HCT116 (cell line): ENCODE measurements at places on chromosomes 6 and 20. TPM values are rescaled to one million over a fixed set of nuclear protein-coding genes. Genes with fewer than 3 reads are reported as not detected.

The CRISP2 gene
- not detected for total RNA-seq

The TPD52L1 gene
- 64.1 TPM for total RNA-seq

GRCh38 chr6:75098709-75099108, 107.1 kb downstream of the COL12A1 start:
- peak; percentile 47 for DNase-seq
- H3K27me3 ChIP-seq: no peaks in the 10 kb centered on the region
- peaks cover 21% of the 10 kb centered on the region for H3K4me1 ChIP-seq
- no peak overlapping the region for H3K4me3 ChIP-seq

GRCh38 chr6:149458806-149459205, 26.0 kb downstream of the ZC3H12D start:
- H3K36me3 ChIP-seq: no peaks in the 10 kb centered on the region
- no peaks in the 10 kb centered on the region for H3K27me3 ChIP-seq
- no peak overlapping the region for H3K4me3 ChIP-seq
- no peak for DNase-seq
- H3K27ac ChIP-seq: no peak overlapping the region

GRCh38 chr6:24859132-24859531, 60.4 kb upstream of the ARMH2 start:
- no peak for DNase-seq
- no peak overlapping the region for H3K27ac ChIP-seq
- H3K4me3 ChIP-seq: no peak overlapping the region
- peaks cover 7% of the 10 kb centered on the region; the same call in 1 of the 2 replicates for H3K27me3 ChIP-seq

GRCh38 chr6:169087443-169088041, 166.1 kb downstream of the THBS2 start:
- no peak overlapping the region for H3K27ac ChIP-seq
- no peak for DNase-seq
- H3K27me3 ChIP-seq: no peaks in the 10 kb centered on the region
- no peaks in the 10 kb centered on the region for H3K36me3 ChIP-seq
- no peak overlapping the region for H3K4me3 ChIP-seq
